HL-60 (cell line): ENCODE measurements at places on chromosomes 5 and 9.

- no peak for DNase-seq
These were observed 38.3 kb downstream of the DAPK1 start for GRCh38 chr9:87535817-87536539.

DNA sequence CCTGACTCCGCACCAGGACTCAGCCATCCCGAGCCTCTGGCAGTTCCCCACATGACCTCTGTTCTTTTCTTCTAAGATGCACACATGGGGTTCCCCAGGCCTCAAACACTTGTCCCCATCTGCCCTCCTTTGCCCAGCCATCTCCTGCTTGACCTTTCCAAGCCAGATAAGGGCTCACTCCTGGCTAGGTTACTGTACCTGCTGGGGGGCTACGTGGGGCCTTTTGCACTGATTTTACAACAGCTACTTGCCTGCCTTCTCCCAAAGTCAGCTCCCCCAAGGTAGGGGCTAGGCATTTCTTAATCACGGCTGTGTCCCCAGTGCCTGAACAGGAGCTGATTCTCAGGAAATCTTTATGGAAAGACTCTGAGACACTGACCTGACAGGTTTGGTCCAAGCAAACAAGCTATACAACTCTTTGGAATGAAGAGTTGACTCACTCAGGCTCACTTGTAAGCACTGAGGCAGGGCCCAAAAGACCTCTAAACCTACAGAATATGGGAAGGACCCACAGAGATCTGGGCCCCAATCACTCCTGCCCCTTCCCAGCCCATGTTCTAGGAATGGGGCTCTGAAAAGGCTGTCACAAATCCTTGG, 2.5 kb downstream of the MACROH2A1 start:
- DNase-seq: no peak

- DNase-seq: no peak
These were observed 26.9 kb downstream of the INVS start for GRCh38 chr9:100125910-100126309.

GRCh38 chr5:151139015-151139414, 18.6 kb downstream of the ANXA6 start:
- DNase-seq: no peak

DNA sequence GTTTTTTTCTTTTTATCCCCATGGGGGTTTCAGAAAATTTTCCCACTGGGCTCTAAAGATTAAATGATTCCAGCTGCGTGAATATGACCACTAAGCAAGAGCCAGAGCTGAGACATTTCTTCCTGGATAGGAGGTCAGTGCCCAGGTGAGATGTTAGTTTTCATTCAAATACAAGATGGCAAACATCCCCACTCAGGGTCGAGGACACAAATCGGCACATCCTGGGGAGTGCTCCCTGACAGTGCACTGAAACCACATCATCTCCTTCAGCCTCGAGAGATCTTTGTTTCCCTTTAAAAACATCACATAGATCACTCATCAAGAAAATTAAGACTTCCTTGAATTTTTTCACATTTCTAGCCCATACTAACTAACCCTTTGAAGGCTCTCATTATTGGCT, 273.2 kb upstream of the PANK3 start:
- no peak for DNase-seq

- DNase-seq: no peak
These were observed 197.1 kb downstream of the MEF2C start for GRCh38 chr5:88685591-88686541.

DNA sequence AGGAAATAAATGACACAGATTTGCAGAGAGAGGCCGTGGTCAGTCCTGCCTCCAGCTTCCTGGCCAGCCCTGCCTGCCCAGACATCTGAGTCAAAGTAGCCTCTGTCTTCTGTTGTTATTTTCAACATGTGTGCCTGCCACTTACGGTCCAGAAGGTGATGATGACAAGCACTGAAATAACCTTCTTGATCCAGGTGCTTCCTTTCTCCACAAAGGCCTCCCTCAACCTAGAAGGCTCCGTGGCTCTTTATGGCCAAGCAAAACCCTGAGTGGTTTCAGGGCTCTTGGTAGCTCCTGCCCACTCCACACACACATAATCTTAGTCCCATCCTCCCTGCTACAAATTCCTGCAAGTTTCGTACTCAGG, 34.1 kb upstream of the SLC6A19 start:
- DNase-seq: no peak

- DNase-seq: no peak
These were observed 62.0 kb downstream of the CAVIN4 start for GRCh38 chr9:100639854-100640253.

DNA sequence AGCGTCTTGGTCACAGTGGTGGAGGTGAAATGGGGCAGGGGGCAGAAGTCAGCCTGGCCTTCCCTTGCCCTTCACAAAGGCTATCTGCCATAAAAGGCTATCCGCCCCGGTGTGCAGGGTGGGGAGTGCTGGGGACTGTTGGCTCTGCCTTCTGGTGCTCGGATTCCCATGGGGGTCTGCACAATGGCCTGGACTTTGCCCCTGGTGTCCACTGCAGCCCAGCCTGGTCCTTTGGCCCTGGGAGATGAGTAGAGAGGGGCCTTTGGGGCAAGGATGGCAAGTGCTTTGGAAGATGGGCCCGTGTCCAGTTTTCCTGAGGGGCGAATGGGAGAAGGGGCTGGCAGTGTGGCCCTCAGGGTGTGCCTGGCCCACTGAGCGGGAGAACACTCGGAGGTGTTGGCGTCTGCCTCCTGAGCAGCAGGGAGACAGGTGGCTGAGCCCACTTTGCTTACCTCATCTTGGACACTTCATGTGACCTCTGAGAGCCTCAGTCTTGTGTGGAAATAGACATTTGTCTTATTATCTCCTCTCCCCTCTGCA, 69.9 kb downstream of the HSPA4 start:
- no peak for DNase-seq

DNA sequence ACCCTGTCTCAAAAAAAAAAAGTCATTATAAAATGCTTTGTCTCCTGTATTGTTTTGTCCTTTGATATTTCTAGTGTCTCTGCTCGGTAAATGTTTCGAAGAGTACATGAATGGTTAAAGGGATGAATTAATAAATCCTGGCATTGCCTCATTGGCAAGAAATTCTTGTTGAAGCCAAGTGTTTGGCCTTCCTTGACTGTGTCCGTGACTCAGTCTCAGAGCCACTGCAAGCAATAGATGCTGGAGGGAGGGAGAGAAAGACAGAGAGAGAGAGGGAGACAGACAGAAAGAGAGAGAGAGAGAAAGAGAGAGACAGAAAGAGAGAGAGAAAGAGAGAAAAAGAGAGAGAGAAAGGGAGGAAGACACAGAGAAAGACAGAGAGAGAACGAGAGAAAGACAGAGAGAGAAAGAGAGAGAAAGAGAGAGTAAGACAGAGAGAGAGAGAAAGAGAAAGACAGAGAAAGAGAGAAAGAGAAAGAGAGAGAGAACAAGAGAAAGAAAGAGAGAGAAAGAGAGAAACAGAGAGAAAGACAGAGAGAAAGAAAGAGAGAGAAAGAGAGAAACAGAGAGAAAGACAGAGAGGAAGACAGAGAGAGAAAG, 72.5 kb upstream of the RXRA start:
- no peak for DNase-seq

DNA sequence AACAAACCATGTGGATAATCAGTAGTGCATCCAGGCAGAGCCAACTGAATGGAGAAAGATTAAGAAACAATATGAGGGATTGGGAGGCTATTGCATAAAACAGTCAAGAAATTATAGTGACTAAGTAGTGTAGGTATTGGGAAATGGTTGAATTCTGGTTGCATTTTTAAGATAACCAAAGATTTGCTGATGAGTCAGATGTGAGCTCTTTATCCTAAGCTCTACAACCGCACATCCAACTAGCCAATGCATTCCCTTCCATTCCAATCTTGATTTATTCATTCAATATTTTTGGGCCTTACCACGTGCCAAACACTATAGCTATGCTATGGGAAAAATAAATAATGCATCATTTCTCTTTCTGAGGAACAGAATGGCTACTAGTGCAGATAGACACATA, 524.5 kb upstream of the RGMB start:
- no peak for DNase-seq

- DNase-seq: no peak
These were observed 293.1 kb upstream of the PANK3 start for GRCh38 chr5:168872246-168872645.

- DNase-seq: no peak
These were observed 44.0 kb upstream of the ZNF608 start for GRCh38 chr5:124790301-124790894.

DNA sequence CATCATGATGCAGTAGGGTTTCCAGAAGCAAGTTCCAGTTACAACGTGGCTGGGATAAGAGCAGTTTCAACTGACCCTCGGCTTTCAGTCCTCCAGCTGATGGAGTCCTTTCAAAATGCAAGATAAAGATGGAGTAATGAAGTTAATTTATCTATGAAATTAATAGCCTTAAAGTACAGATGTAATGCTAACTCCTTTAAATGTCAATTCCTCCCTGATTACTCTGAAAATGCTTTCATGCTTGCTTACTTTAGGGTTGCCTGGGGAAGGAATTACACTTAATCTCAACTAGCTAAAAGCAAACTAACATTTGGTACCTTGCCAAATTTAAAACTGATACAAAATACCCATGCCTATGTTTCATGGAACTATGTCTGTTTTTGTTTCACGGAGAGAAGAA, 178.4 kb downstream of the KIAA0825 start:
- DNase-seq: no peak

DNA sequence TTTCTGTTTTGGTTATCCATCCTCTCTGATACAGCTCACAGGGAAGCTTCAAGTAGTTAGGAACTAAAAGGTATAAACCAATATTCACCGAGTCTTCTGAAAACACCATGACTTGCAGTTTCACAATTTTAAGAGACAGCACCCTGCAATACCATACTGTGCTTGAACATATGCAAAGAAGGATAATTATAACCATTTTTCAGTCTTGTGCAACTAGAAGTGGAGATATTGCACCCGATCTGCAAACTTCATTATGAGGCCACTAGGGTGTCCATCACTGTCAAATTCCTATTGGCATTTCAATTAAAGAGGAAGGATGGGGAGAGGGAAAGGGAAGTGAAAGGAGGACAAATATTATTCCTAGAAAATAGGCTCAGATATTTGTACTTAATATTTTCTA, 32.4 kb upstream of the CEP120 start:
- peak; percentile 32 for DNase-seq

DNA sequence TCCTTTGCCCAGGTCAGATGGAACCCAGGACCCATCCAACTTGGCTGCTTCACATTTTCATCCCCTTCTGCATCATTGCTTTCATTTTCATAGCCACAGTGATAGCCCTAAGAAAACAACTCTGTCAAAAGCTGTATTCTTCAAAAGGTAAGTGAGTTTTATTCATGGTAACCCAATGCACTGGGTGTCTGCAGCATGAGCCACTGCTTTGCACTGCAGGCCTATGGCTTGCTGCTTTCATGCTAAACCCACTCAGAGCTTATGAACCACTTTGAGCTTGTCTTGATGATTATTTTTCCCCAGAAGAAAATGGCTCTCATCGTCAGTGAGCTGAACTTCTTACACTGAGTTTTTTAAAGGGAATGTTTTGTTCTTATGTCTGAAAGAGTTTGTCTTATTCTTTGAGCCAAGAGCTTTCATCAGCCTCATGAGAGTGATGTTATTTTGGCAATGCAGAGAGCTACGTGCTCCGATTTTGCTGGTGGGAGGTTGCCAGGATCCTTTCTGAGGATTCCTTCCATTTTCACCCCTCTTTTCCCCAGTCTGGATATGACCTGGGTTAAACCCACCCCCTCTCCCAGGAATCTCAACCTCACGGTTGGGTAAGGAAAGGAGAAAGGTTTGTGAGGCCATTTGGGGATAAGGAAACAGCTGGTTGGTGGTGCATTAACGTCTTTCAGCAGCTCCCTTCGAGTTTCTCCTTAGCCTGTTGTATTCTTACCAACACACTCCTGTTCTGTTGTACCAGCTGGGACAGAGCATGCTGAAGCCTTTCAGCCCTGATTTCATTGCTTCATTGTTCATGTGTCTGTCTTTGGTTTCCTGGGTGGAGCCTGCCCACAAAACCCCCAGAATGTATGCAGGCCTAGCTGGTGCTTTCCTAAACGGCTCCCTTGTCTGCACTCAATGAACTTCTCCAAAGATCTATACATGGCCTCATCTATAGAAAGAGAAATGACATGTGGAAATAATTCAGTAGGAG, 47.6 kb downstream of the PDCD1LG2 start:
- DNase-seq: peak; percentile 79

DNA sequence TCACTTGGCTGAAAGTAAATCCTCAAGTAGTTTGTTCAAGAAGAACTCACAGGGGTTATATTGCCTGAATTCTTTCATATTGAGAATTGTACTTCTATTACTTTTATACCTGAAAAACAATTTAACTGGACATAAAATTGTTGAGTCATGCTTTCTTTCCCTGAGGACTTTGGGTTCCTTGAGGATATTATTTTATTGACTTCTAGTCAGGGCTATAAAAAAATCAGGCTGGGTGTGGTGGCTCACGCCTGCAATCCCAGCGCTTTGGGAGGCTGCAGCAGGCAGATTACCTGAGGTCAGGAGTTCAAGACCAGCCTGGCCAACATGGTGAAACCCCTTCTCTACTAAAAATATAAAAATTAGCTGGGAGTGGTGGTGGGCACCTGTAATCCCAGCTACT, 17.9 kb upstream of the CDC42SE2 start:
- no peak for DNase-seq

DNA sequence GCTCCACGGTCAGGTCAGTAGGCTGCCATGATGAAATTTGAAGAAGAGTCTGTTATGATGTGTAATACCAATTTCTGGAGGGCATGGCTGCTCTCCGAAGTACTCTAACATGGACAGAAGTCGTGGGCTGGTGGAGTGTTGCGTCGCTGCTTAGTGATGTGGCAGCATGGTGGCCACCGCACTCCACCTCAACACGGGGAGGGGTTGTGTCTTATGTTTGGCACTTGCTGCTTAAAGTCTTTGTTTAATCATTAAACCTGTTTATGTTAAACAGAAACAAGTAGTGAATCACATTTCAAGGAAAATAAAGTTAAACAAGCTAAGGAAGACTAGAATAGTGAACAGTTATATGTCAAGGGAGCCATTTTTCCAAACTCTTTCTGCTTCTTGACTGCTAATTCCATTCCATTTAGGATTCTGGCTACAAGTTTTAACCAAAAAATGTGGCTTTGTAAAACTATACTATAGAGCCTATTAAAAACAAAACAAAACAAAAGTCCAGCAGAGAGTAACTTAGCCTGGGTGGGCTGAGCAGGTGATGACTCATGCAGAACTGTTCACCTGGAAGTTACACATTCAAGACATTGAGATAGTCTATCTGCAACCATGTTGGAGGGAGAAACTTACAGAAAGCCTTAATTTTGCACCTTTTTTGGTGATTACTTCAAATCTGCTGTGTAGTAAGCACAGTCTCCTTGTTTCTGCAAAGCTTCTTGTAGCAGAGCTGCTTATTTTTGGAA, 9.5 kb downstream of the HABP4 start:
- DNase-seq: no peak

- no peak for DNase-seq
These were observed 7.3 kb downstream of the PDGFRB start for GRCh38 chr5:150148117-150148927.

DNA sequence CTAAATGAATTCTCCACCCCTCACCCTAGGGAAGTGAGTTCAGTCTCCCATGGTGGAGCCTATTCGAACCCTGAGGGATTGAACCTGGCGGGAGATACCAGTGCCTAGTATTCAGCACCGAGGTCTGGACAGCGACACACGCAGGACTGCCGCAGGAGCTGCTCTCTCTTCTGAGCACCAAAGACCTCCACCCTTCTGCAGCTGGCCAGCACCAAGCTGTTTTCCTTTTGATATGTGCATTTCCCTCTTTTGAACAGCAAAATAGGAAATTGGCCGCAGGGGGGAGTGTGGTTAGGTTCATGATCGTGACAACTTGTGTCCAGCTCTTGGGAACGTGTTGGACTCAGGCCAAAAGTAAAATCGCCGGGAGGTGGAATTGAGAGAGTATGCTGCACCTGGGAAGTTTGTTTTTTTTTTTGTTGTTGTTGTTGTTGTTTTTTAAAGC, 1.2 kb upstream of the PCSK1 start:
- DNase-seq: no peak
